ENCODE measurements at places on chromosomes 5 and 9. TPM values are rescaled to one million over a fixed set of nuclear protein-coding genes. Genes with fewer than 3 reads are reported as not detected.

The IFNE gene
- total RNA-seq = 1.8 TPM

The MPDZ gene
- 39.3 TPM for total RNA-seq

DNA sequence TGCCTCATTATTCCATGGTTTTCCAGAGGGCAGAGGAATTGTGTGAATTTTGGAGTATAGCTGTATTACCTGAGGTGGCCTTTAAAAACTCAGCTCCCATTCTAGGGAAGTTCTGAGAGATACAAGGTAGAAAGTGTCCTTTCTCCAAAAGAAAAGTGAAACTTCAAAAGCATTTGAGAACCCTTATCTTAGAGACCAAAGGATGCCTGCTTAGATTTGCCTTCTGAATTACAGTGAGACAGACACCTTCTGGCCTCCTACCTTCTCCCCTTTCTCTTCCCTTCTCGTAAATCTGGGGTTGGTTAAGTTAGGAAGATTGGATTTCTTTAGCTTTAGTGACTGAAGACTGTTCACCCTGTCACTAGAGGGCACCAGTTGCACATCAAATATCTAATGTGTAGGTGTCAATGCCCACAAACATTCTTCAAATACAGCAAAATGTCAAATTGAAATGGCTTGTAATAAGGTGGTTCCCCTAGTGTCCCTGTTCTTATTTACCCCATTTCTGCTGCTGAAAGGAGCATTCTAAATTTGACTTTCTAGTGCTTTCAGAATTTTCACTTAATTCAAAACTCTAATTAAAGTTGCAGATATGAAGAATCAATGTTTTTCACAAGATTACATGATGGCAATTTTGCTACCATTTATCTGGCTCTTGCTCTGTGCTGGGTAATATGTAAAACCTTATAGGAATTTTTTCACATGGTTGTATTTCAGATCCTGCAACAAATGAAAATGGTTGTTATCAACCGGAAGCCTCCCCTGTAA lies 46.7 kb downstream of the PRRC1 start:
- peak; percentile 53 for DNase-seq

- DNase-seq = no peak
Measured at GRCh38 chr9:33229359-33230114, 10.4 kb upstream of the SPINK4 start.
